A549 treated with RU486 at 1 μM for 4 hours (cell line): ENCODE measurements at places on chromosomes 6 and 20. TPM values are rescaled to one million over a fixed set of nuclear protein-coding genes. Genes with fewer than 3 reads are reported as not detected.

The SYCP2 gene
- total RNA-seq = 0.30 to 0.80 TPM (median 0.32 TPM) in 5 replicates

The COL20A1 gene
- total RNA-seq = 0.69 to 1.8 TPM (median 0.79 TPM) in 5 replicates

The IL20RA gene
- total RNA-seq = 0.03 TPM in 1 of 5 replicates, not detected in the others

The NMBR gene
- total RNA-seq = not detected in 5 replicates

The MRPL2 gene
- 55.2 to 71.0 TPM (median 62.7 TPM) in 5 replicates for total RNA-seq
